Common myeloid progenitor, CD34-positive (primary cell): ENCODE measurements at places on chromosomes 4 and X.

- DNase-seq = no peak
These were observed 208.8 kb downstream of the COX18 start for GRCh38 chr4:72860766-72861165.

DNA sequence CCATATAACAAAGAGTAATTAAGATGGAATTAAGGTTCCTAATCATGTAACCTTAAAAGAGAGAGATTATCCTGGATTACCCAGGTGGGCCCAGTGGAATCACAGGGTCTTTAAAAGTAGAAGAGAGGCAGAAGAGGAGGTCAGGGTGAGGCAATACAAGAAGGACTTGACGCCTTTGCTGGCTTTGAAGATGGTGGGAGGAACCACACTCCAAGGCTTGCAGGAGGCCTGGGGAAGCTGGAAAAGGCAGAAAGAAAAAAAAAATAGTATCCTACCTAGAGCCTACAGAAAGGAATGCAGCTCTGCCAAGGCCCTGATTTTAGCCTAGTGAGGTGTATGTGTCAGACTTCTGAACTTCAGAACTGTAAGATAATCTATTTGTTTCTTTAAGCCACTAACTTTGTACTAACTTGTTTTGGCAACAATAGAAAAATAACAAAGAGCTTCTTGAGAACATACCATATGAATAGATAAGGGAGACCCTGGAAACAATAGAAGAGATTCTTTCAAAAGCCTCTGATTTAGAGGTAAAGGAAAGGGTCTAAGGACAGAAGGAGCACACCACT lies 229.9 kb upstream of the TTC29 start:
- no peak for DNase-seq

DNA sequence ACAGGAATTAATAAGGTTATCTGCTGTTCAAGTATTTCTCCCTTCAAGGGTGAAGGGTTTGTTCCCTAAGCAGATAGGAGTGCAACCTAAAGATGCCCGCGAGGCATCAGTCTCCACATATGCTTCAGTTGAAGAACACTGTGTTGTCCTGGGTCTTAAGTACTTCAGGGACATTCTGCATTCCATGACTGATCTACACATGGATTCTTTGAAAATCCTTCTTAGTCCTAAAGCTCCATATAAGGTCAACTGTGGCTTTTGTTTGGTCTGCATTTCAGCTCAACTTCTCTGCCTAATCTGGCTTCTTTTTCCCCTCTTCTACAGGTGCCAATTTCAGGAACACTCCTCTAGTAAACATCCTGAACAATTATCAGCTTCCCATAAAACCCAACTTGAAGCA lies 21.8 kb upstream of the CTSO start:
- DNase-seq = no peak

- DNase-seq = no peak
These were observed 81.1 kb downstream of the DLG3 start for GRCh38 chrX:70525733-70526132.

DNA sequence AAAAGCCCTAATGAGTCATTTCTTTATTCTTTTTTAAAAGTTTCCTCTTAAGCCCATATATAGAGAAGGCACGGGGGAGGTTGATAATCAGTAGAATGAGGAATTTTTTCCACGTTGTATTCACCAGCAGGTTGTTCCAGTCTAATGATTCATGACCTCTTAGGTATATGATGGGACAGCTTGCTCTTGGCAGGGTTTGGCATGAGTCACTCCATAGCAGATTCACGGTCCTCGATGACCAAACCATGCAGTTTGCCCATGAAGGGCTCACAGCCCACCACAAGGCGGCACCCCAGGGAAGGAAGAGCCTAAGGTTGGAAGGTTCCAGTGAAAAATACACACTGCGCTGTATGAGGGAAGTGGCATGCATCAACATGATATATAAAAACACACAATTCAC lies 623.8 kb upstream of the DIPK2B start:
- DNase-seq = peak; percentile 73

GRCh38 chr4:48753159-48753558 lies 26.9 kb downstream of the FRYL start:
- DNase-seq = no peak

GRCh38 chrX:14125462-14125861 lies 95.8 kb upstream of the GEMIN8 start:
- no peak for DNase-seq

DNA sequence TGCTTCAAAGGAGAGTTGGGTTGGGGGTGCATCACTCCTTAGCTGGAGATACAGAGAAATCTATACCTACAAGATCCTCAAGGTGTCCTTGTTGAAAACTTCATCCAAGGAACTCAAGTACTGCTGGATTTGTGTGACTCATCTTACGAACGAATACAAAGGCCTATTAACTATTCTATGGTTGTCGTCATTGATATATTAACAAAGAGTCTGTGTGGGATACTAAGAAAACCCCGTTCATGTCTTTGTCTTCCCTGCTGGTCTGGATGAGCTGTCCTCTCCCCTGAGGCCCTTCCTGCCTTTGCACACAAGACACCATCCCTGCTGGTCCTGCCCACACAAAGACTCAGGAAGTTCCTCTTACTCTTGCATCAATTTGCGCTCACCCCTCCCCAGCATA lies 54.9 kb upstream of the IRF2 start:
- no peak for DNase-seq

DNA sequence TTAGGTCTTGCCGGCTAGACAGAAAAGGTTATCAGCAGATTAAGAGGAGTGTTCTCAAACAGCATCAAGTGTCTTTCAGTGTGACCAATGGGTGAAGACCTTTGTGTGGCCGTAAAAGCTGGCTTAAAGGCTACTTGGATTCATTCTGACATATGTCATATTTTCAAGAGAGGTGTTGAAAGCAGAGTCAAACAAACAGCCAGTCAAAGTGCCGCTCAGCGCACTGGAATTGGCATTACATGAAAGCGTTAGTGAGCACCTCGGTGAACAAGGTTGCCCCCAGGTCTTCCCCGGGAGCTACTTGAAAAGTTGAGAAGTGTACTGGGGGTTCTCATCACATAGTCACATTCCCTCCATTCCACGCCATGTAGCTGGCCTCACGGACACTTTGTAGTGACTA lies 148.9 kb downstream of the SOX3 start:
- DNase-seq = no peak

- no peak for DNase-seq
These were observed at the start of gene CFP for GRCh38 chrX:47629419-47630200. TSS of gene CFP (minus strand) at chrX:47629930. CDS start at chrX:47629844, 86 bp downstream.

- no peak for DNase-seq
These were observed 581 bp downstream of the UBE2K start for GRCh38 chr4:39698424-39699009.

- DNase-seq = peak; percentile 45
These were observed 100.5 kb downstream of the CLNK start for GRCh38 chr4:10584042-10584441.

- DNase-seq = no peak
These were observed 83.0 kb upstream of the BEND4 start for GRCh38 chr4:42235304-42236021.

- DNase-seq = no peak
These were observed 1.7 kb upstream of the GPR143 start for GRCh38 chrX:9767375-9767774.

DNA sequence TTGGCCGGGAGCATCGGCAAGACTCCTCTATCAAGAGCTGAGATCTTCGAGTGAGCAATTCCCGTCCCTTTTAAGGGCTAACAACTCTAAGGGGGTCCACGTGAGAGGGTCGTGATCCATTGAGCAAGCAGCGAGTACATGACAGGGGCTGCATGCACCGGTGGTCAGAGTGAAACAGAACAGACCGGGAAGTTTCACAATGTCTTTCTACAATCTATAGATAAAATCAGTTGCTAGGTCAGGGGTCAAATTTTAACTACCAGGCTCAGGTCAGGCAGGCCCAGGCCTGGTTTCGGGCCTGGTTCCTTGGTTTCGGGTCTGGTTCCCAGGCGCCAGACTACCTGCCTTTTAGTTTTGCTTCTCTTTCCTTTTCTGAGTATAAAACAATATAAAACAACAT lies 160.1 kb downstream of the PTCHD1 start:
- no peak for DNase-seq

DNA sequence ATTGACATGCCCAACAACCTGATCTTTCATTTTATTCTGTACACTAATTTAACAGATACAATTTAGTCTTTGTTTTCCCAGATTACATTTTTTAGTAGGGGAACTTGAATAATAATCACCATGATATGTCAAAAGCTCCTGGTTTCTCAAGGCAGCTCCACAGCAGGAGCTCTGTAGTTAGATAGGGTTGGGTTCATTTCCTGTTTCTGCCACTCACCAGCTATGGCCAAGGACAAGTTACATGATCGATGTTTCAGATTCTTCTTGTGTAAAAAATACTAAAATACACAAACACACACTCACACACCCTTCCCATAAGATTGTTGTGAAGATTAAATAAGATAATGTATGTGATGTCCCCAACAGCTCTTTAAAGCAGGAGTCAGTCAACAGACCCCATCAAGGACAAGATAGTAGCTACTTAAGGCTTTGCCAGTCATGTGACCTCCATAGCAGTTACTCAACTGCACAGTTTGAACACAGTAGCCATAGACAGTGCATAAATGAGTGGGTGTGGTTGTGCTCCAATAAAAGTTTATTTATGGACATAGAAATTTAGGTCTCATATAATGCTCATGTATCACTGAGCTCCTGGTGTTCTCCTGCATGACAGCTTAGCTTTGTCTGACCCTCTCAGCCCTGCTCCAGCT lies 18.4 kb downstream of the GUCY1A1 start:
- DNase-seq = no peak

DNA sequence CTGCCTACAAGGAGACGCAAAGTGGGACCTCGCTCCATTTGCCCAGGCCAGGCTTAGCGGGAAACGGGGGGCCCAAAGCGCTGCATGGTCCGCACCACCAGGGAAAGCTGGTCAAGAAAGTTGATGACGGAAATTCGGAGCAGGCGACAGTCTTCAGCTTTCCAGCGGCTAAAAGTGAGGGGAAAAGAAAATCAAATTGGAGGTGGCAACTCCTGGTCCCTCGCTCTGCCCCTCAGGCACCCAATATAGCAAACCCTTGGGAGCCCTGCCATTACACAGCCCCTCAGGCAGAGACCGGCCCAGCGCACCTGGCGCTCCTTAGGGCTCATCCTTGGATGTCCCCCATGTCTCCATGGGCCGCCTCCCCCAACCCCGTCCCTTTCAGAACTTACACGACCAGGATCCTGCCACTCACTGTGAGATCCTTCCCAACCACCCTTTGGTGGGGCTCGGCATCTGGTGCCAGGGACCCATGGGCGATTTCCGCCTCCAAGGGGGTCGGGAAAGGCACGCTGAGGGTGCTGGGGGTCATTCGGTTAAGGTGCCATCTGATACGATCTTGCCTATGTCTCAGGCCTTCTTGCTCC lies 1.1 kb downstream of the LAGE3 start:
- no peak for DNase-seq

DNA sequence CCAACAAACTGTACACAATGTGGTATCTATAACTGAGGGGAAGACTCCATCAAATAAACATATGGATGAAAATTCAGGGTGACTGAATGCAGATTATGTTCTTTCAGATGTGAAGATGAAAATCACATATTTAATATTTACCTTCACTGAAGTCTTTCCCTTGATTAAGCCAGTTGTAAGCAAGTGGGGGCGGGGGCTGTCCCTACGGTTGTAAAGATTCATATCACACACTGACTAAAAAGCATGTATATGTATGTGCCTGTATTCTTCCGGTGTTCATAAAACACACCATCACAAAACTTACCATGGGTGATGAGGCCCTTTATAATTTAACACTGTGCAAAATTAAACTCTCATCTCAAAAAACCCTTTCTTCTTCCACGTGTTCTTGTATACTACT lies 1.3 kb downstream of the TAB3 start:
- DNase-seq = no peak

GRCh38 chr4:120007191-120007871 lies 59.3 kb downstream of the MAD2L1 start:
- no peak for DNase-seq

- peak; percentile 37 for DNase-seq
These were observed 39.3 kb downstream of the SLAIN2 start for GRCh38 chr4:48380583-48381167.

DNA sequence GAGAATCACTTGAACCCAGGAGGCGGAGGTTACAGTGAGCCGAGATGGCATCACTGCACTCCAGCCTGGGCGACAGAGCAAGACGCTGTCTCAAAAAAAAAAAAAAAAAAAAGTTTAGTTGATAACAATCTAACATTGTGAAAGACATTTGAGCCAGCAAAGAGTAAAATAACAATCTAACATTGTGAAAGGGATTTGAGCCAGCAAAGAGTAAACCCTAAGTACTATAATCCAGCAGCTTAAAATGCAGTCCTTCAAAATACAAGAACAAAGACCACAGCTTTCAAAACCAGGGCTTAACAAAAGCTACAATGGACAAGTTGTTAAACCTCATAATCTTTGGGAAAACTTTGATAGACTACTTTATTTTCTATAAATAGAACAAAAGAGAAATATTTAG lies 16.9 kb downstream of the MFAP3L start:
- DNase-seq = no peak

GRCh38 chrX:18884916-18885315 lies 99.0 kb downstream of the PHKA2 start:
- no peak for DNase-seq

GRCh38 chrX:46218373-46218772 lies 326.8 kb downstream of the ZNF674 start:
- no peak for DNase-seq

- no peak for DNase-seq
These were observed 67.9 kb downstream of the NHS start for GRCh38 chrX:17442898-17443297.

GRCh38 chr4:3294401-3295241 lies 1.8 kb downstream of the RGS12 start:
- DNase-seq = no peak

GRCh38 chrX:16834806-16835205 lies 35.4 kb downstream of the RBBP7 start:
- no peak for DNase-seq

DNA sequence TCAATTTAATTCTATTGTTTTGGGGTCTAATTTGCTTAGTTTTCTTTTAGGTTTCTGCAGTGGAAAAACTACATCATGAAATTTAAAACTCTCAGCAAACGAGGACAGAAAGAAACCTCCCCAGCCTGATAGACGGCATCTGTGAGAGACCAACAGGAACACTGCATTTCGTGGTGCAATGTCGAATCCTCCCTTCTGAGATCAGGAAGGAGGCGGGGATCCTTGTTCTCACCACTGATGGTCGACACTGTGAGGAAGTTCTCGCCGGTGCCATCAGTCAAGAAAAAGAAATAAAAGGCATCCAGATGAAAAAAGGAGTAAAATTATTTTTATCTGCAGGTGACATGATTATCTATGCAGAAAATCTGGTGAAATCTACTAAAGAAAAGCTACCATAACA lies 16.5 kb downstream of the GAK start:
- peak; percentile 67 for DNase-seq
